ENCODE measurements at places on chromosomes 2 and 18.

DNA sequence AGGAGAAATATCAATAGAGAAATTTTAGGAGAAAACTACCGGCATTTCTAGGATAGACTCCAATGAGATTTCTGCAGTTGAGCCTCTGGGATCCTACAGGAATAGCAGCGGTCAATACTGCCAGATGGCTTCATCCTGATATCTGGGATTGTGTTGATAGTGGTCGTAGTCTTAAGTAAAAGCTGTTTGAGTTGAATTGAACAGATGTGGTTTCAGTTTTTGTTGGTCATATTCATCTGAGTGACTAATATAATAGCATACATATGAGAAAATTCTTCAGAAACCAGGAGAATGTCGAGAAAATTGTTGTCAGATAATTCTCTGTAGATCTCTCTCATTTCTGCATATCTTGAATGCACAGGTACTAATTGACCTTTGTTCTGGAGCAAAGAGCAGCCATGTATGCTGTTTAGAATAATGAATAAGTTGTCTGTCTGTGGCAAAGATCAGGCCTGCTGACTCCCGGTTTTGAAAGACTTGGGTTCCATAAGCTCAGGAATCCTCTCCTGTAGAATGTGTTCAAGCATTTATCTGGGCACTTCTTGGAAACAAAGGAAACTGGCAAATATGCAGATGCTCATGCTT, 288.1 kb downstream of the TMX3 start:
- no peak for DNase-seq

- no peak for DNase-seq
Measured at GRCh38 chr2:27815860-27816438, 44.4 kb downstream of the MRPL33 start.

GRCh38 chr18:46468426-46469180, 188.4 kb downstream of the LOXHD1 start:
- no peak for DNase-seq

- DNase-seq: no peak
Measured at GRCh38 chr2:219243291-219243761, 1.9 kb downstream of the GLB1L start.

GRCh38 chr2:226796840-226797288, 2.8 kb downstream of the IRS1 start:
- no peak for DNase-seq

All from stimulated activated CD8-positive, alpha-beta memory T cell treated with anti-CD3 and anti-CD28 coated beads, Interleukin-15, amount 100 ng/mL, for 24 hours (primary cell).